ENCODE measurements at places on chromosomes 5 and 9.

DNA sequence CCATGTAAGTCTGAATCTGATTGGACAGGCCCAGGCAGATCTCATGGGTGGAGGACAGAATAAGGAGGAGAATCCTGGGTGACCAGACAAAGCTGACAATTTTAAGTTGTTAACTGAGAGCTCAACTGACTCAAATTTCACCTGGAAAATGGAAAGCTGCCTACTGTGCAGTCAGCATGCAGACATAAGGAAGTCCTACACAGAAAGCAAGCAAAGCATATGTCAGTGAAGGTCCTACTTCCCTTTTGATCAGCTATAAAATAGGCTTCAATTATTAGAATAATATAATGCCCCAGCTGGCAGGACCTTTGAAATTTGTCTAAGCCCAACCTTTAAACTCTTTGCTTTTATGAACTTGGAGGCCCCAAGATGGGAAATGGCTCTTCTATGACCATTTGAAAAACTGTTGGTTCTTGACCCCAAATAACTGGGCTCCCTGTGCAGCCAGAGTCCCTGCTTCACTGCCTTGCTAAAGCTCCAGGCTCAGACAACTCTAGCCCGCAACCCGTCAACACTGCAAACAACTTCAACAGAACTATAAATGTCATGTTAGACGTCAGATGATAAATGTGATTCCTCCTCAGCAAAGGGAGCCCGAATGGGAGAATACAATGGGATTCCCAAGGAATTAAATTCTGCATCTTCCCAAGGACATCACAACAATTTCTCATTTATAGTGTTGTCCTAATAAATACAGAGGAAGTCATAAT, 118.9 kb upstream of the ADRA1B start:
- DNase-seq = no peak

- DNase-seq = no peak
Observed at GRCh38 chr5:79962575-79963222, 28.4 kb downstream of the MTX3 start.

GRCh38 chr5:115657881-115658233, 32.0 kb upstream of the TMED7 start:
- DNase-seq = no peak

DNA sequence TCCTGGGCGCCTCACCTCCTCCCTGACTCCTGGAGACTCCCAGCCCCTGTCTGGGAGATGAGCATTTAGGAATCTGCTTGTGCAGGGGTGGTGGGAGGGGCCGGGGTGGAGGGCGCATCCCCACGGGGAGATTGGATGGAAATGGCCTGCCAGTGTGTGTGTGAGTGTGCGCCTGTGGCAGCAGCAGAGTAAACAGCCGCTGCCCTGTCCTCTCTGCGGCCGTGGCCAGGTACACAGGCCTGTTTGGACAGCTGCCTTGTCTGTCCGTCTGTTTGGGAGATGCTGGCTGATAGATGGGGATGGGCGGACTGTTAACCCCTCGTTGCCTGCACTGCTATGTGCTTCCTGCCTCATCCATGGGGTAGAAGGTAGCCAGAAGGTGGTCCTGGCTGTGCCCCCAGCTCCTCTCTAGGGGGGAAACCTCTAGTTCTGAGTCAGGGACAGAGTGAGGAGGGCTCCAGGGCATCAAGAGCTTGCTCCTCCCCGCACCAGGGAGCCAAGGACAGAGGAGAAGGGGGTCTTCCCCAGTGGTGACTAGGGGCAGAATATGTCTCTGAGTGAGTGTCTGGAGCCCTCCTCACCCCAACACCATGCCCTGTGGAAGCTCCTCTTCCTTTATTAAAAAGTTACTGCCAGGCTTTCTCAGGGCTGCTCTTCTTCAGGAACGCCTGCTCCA, 60.1 kb downstream of the LMX1B start:
- no peak for DNase-seq

DNA sequence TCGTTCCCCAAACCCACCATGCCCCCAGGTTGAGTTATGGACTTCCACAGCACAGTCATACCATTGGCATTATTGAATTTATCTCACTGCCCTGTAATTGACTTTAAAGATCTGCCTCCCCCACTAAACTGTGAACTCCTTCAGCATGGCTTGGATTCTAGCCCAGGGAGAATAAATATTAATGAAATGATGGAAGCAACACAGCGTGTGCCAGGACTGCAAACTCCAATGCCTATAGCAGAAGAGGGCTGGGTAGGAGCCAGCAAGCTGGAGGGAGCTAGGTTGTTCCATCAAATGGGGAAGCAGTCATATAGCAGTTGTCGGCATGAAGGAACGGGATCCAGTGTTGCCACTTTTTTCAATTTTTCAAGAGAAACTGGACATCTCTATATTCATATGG, 69.0 kb upstream of the MSX2 start:
- no peak for DNase-seq

DNA sequence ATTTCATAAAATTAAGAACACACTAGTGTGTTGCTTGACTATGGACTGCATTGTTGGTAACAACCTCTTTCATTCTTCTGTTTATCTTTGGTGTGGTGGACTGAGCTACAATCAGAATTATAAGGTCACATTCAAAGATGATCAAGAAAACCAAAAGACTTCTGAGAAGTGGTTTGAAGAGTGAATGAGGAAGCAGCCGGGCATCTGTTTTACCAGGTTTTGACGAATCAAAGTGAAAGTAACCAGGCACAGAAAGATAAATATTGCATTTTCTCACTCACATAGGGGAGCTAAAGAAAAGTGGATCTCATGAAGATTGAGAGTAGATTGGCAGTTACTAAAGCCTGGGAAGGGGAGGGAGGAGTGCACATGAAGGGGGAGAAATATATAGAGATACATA, 589.1 kb downstream of the ZNF608 start:
- DNase-seq = no peak

DNA sequence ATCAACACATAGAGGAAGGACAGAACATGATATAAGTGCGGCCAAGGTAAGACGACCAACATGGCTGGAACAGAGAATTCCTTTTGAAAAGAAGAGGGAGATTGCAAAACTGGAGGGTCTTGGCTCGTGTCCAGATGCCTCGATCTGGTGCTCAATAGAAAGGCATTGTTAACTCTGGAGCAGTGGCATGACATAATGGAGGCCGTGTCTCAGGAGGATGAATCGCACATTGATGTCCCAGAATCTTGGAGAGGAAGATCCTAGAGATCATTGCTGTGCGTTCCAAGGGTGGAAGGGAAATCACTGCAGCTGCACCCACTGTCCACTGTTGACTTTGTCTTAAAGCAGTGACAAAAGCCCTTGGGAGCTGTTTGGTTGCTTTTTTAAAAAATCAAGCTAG, 30.9 kb downstream of the GRAMD2B start:
- DNase-seq = no peak

GRCh38 chr5:34820593-34820992, 18.4 kb upstream of the TTC23L start:
- no peak for DNase-seq

- DNase-seq = no peak
Observed at GRCh38 chr9:21854594-21854993, 52.2 kb downstream of the MTAP start.

GRCh38 chr9:129365196-129365595, 187.1 kb upstream of the IER5L start:
- no peak for DNase-seq

- DNase-seq = no peak
Observed at GRCh38 chr5:96572864-96573512, 89.2 kb upstream of the CAST start.

GRCh38 chr9:84677080-84677479, 7.6 kb downstream of the NTRK2 start:
- DNase-seq = no peak

Data from activated T-cell treated with anti-CD3 and anti-CD28 coated beads for 4 hours (primary cell).